Esophagus squamous epithelium (tissue), 5 donors: ENCODE measurements at places on chromosomes 11 and 22. TPM values are rescaled to one million over a fixed set of nuclear protein-coding genes. Genes with fewer than 3 reads are reported as not detected.
A peak's percentile ranks its signal among the peaks of the same experiment; 100 is the strongest.

BATF2 gene
- 0.38 TPM for total RNA-seq

OR56A4 gene
- total RNA-seq = not detected

PNPLA3 gene
- total RNA-seq = 0.76 TPM

USP2 gene
- 4.9 TPM for total RNA-seq

MOGAT2 gene
- not detected for total RNA-seq

ARHGAP42 gene
- 6.4 TPM for total RNA-seq

SCUBE1 gene
- total RNA-seq = 2.2 TPM

GRCh38 chr11:21037850-21038249, 368.5 kb downstream of the NELL1 start:
- DNase-seq = no peak

- DNase-seq = no peak
These were observed 7.9 kb downstream of the FAM118A start for GRCh38 chr22:45317551-45318167.

DNA sequence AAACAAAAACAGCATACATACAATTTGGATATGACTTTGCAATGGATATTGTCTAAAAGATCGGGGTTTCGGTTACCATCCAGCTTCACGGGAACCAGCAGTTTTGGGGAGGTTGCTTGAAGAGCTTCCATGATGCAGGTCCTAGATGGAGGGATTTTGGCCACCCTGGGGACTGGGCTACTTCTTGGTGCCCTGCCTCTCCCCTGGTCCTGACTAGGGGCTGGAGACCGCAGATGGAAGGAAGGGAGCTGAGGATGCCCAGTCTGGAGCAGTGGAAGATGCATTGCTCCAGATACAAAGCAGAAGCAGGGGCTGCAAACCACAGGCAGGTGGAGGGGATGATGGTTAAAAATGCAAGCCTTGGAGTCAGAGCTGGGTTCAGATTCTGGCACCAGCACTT, 13.5 kb downstream of the SOX10 start:
- DNase-seq = no peak

GRCh38 chr11:46977038-46977813, 40.7 kb downstream of the CSTPP1 start:
- no peak for DNase-seq

- no peak for DNase-seq
These were observed 27.1 kb downstream of the AGBL2 start for GRCh38 chr11:47688111-47688510.

GRCh38 chr22:19626042-19626587, 88.2 kb upstream of the SEPTIN5 start:
- no peak for DNase-seq

- no peak for DNase-seq
These were observed 83.8 kb downstream of the CACNA1I start for GRCh38 chr22:39654131-39654926.

- DNase-seq = no peak
These were observed 190.0 kb downstream of the GRIA4 start for GRCh38 chr11:105799728-105800462.

- DNase-seq = no peak
These were observed 16.6 kb upstream of the AMPD3 start for GRCh38 chr11:10438458-10438857.

DNA sequence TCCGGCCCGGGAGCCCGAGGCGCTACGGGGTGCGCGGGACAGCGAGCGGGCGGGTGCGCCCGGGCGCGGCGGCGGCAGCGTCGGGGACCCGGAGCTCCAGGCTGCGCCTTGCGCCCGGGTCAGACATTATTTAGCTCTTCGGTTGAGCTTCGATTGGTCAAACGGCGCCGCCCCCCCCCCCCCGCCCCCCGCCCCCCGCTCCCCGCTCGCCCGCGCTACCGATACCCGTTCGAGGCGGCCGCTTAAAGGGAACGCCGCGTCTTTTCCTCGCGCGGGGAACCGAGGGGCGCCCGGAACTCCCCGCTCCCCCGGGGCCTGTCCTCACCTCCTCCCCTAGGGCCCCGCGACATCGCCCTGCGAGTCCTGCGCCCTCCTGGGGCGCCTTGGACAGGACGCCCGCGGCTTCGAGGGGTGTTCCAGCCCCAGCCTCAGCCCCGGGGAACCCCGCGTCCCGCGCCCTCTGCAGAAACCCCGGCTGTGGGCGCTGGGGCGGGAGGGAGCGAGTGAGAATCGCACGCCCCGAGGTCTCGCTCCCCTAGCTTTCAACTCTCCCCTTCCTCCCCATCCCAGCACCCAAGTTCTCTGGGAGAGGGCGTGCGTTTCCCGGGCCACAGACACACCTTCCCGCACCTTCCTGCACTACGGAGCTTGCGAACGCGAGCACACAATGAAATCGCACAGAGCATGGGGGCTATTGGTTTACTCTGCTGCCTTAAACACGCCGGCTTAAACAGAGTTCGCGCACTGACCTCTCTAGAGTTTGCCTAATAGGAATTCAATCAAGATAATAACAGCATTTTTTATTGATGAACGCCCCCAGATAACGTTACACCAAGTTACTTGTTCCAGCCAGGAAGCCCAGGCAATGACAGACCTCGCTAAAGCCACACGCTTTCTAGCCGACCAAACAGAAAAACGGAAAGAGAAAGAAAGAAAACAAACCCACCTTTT, at the start of gene BDNF:
BDNF (minus strand) TSS at position 105 of the 951 bp plus-strand sequence. CDS start 41,891 bp downstream, outside the sequence.
- DNase-seq = no peak

- DNase-seq = no peak
These were observed 115.0 kb downstream of the TMPRSS5 start for GRCh38 chr11:113591117-113591516.

DNA sequence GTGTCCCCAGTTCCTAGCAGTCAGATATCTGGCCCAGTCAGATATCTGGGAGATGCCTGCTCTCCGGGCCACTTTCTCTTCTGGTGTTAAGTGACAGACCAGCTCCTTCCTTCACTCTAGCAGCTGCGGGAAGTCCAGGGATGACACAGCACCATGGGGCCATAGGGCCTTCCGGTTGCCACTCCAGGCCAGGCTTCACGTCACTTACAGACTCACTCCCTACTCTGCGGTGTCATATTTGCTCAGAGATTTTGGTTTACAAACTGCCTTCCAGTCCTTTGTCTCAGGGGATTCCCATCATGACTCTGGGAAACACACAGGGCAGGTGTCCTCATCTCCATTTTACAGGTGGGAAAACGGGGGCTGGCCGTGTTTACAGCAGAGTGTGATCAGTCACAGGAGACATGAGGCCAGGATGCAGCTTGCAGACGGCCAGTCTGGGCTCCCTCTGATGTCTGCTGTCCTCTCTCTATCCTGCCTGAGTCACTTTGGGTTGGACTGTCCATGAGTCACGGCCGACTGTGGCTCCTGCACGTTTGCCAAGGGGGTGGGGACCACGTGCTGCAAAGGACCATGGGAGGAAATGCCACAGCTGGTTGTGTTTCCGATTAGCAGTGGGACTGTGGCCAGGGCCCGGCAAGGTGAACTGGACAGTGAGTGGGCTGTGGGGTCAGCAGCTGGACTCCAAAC, 8.2 kb upstream of the TBC1D22A start:
- peak; percentile 65 for DNase-seq

GRCh38 chr11:74460481-74461154, 6.7 kb downstream of the KCNE3 start:
- no peak for DNase-seq

DNA sequence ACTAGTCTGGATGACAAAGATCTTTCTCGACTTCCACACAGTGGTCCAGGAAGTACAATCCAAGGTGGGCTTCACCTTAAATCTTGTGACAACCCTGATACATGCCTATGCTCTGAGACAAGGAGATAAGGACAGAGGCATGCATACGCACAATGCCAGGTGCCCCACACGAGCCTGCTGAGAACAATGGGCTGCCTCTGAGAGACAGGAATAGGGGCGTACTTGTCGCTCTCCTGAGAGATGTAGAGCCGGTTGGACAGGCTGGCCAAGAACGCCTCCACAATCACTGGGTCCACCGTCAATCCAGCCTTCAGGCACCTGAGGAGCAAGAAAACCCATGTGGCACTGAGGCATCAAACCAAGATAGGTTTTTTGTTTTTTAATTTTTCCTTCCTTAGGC, 25.5 kb downstream of the SERPIND1 start:
- DNase-seq = no peak
